Activated naive CD4-positive, alpha-beta T cell treated with anti-CD3 and anti-CD28 coated beads for 36 hours (primary cell): ENCODE measurements at places on chromosomes 2 and 18. TPM values are rescaled to one million over a fixed set of nuclear protein-coding genes. Genes with fewer than 3 reads are reported as not detected.

- no peaks in the 10 kb centered on the region for H3K27me3 ChIP-seq
- no peak for DNase-seq
- H3K36me3 ChIP-seq, result no peaks in the 10 kb centered on the region
- H3K4me3 ChIP-seq, result no peak overlapping the region
These were observed 134.2 kb upstream of the NOL4 start for GRCh38 chr18:34358923-34359322.

GRCh38 chr2:26540961-26541360, 63.0 kb upstream of the OTOF start:
- no peaks in the 10 kb centered on the region for H3K4me1 ChIP-seq
- H3K27me3 ChIP-seq, result no peaks in the 10 kb centered on the region
- no peak overlapping the region for H3K4me3 ChIP-seq
- no peak for DNase-seq
- no peak overlapping the region for H3K27ac ChIP-seq

DNA sequence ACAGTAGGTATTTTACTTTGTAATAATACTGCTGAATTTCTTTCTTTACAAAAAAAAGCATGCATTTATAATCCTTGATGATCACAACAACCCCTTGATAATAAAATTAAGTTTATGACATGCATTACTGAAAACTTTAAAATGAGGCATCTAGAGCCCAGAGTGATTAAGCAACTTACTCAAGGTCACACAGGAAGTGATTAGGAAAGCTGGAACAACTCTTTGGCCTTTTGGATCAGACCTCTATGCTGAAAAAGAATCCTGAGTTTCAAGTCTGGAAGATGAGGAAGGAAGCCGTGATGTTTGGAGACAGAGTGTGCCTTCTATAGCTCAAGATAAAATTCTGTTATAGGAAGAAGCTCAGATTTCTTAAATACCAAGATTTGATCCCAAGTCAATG, 105.0 kb upstream of the ATP8B1 start:
- no peak for DNase-seq
- H3K27me3 ChIP-seq, result peaks cover 11% of the 10 kb centered on the region
- no peaks in the 10 kb centered on the region for H3K36me3 ChIP-seq
- H3K4me3 ChIP-seq, result no peak overlapping the region

DNA sequence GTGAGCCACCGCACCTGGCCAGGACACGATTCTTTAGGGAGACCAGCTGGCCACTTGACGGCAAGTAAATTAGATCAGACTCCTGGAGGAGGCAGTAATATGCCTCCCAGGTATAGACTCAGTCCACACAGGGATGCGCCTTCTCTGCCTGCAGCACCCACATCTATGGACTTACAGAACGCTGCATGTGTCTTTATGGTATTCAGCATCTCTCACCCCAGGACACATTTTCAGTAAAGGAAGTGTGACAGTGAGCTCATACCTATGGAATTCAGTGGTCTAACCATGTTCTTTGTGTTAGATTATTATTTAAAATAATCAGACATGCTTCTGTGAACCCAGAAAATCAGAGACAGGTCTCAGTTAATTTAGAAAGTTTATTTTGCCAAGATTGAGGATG, 5.9 kb upstream of the NARS1 start:
- peaks cover 13% of the 10 kb centered on the region for H3K4me1 ChIP-seq
- no peak for DNase-seq
- no peak overlapping the region for H3K4me3 ChIP-seq
- no peaks in the 10 kb centered on the region for H3K27me3 ChIP-seq
- H3K27ac ChIP-seq, result no peak overlapping the region
- H3K36me3 ChIP-seq, result no peaks in the 10 kb centered on the region

GRCh38 chr2:1739961-1740715, 4.2 kb downstream of the PXDN start:
- no peaks in the 10 kb centered on the region for H3K36me3 ChIP-seq
- H3K27me3 ChIP-seq, result peaks cover 23% of the 10 kb centered on the region
- DNase-seq, result no peak
- peaks cover 5% of the 10 kb centered on the region for H3K4me1 ChIP-seq
- H3K4me3 ChIP-seq, result no peak overlapping the region

- no peak overlapping the region for H3K27ac ChIP-seq
- no peaks in the 10 kb centered on the region for H3K36me3 ChIP-seq
- peaks cover 4% of the 10 kb centered on the region for H3K4me1 ChIP-seq
- H3K27me3 ChIP-seq, result no peaks in the 10 kb centered on the region
- DNase-seq, result no peak
These were observed 3.1 kb upstream of the ABCB11 start for GRCh38 chr2:169034256-169034655.

DNA sequence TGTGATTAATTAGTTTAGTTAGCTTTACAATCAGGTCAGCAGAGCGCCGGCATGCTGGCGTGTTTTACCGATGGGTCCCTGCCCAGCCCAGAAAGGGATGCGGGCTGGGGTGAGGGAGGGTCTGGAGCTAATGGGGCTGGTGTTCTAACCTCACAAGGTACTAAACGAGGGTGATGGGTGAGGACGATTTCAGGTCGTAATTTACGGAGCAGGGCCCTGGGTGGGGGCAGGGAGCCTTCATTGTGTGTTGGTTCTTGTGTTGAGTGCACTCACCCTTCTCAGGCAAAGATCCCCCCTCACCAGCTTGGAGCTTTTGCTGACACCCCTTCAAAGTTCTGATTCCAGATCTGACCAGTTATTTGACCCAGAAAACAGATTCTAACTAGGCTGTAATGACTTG, 39.5 kb downstream of the PTGR3 start:
- H3K4me1 ChIP-seq, result peaks cover 3% of the 10 kb centered on the region
- DNase-seq, result no peak
- no peak overlapping the region for H3K4me3 ChIP-seq

GRCh38 chr2:226983895-226984749, 148.3 kb downstream of the RHBDD1 start:
- no peak overlapping the region for H3K27ac ChIP-seq
- no peak for DNase-seq
- peaks cover 4% of the 10 kb centered on the region for H3K36me3 ChIP-seq
- no peak overlapping the region for H3K4me3 ChIP-seq

- peaks cover 14% of the 10 kb centered on the region for H3K4me1 ChIP-seq
- no peaks in the 10 kb centered on the region for H3K36me3 ChIP-seq
- no peak overlapping the region for H3K27ac ChIP-seq
- no peak overlapping the region for H3K4me3 ChIP-seq
- H3K27me3 ChIP-seq, result no peaks in the 10 kb centered on the region
- no peak for DNase-seq
These were observed 7.9 kb upstream of the KLF7 start for GRCh38 chr2:207173641-207174040.

GRCh38 chr2:119086327-119086726, 72.2 kb downstream of the C1QL2 start:
- no peak for DNase-seq
- H3K4me3 ChIP-seq, result no peak overlapping the region
- H3K36me3 ChIP-seq, result no peaks in the 10 kb centered on the region
- peaks cover 3% of the 10 kb centered on the region for H3K27me3 ChIP-seq

DNA sequence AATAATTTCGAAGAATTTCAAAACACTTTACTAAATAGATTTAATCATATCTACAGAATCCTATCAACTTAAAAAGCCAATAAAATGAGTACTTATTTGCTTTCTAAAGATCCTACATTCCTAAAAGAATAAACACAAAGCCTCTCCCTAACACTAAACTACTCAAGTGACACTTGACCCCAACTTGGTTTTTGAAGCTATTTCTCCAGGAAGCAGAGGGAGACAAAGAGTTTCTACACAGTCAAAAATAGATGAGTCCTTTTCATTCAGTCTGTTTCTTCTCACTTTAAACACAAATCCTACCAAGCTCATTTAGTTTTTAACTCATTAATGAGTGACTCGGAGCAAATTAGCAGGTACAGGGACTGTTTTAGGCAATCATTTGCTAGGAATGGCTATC, 2.1 kb downstream of the ATL2 start:
- H3K4me3 ChIP-seq, result peak overlapping the region; percentile 90
- no peak overlapping the region for H3K27ac ChIP-seq
- DNase-seq, result no peak
- no peaks in the 10 kb centered on the region for H3K36me3 ChIP-seq

The TMEM163 gene
- not detected for total RNA-seq

The TRABD2A gene
- total RNA-seq, result 40.4 TPM

The FRZB gene
- total RNA-seq, result not detected

The NT5DC4 gene
- not detected for total RNA-seq

The DSG4 gene
- total RNA-seq, result not detected

The CD207 gene
- not detected for total RNA-seq
